ENCODE measurements at places on chromosomes 2 and 18. TPM values are rescaled to one million over a fixed set of nuclear protein-coding genes. Genes with fewer than 3 reads are reported as not detected.

GRCh38 chr2:1627628-1628381 is 116.5 kb downstream of the PXDN start:
- no peak for DNase-seq

DNA sequence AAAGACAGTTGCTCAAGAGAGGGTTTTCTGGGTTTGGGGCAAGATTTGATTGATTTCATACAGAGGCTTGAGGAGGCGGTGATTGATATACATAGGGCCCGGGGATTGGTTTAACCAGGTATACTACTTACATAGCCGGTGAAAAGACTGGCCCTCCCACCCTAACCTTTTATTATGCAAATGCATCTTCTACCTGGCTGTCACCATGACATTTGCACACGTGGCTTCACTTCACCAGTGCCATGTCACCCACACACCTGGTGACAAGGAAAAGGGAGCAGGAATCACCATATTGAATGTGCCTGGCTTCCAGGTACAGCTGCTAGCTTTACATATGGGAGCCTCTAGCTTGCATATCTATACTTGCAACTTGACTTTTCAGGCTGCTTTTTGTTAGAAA is 9.7 kb downstream of the ERMN start:
- no peak for DNase-seq

LRRTM1 gene
- total RNA-seq, result 10.6 TPM

DNA sequence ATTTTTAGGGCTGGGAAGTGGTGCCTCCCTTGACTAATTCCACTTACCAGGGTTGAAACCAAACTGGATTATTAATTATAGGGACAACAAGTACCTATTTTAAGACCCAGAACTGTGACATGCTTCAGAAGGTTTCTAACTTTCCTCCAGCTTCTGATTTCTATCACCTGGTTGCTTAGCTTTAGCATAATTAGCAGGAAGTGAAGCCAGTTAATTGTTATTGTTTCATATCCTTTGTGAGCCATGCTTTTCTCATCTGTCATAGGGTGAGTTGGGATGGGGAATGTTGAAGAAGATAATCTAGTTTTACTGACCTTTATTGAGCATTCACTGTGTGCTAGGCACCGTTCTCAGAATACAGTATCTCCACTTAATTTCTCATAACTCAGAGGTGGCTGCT is 3.2 kb downstream of the YPEL5 start:
- no peak for DNase-seq

DNA sequence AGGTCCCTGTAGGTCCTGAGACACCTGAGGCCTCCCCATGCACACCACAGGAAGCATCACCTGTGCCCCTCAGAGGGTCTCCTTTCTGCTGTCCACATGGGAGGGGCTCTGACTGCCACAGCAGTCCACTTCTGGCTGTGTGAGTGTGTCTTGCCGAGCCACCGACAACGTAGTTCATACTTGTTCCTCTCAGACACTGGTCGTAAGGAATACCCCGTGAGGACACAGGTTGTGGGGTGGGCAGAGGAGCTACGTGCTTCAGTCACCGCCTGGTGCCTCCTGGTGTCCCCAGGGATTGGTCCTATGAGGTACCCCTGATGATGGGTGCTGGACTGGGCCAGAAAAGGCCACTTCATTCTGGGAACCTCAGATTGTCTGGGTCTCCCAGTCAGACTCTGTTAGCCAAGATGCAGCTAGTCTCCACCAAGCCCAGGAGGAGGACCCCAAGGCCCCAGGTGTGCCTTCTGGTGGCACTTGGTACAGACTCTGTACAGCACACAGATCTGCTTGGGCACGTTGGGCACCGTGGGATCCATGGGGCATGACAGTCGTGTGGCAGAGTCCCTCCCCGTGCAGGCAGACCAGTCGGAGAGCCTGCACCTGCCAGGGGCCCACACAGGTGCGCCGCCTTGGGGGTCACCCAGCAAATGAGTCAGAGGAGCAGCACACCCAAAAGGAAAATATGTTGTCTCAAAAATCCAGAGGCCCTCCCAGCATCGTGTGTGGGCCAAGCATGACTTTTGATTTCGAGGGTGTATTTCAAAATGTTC is 2.5 kb downstream of the ARHGEF4 start:
- no peak for DNase-seq

All from cerebellum (tissue), 4 donors.